ENCODE measurements at places on chromosomes 6 and 20.

GRCh38 chr20:20181322-20181721 is 129.0 kb downstream of the CFAP61 start:
- no peak for DNase-seq

- DNase-seq = no peak
These were observed 65.5 kb upstream of the PRL start for GRCh38 chr6:22362361-22362760.

DNA sequence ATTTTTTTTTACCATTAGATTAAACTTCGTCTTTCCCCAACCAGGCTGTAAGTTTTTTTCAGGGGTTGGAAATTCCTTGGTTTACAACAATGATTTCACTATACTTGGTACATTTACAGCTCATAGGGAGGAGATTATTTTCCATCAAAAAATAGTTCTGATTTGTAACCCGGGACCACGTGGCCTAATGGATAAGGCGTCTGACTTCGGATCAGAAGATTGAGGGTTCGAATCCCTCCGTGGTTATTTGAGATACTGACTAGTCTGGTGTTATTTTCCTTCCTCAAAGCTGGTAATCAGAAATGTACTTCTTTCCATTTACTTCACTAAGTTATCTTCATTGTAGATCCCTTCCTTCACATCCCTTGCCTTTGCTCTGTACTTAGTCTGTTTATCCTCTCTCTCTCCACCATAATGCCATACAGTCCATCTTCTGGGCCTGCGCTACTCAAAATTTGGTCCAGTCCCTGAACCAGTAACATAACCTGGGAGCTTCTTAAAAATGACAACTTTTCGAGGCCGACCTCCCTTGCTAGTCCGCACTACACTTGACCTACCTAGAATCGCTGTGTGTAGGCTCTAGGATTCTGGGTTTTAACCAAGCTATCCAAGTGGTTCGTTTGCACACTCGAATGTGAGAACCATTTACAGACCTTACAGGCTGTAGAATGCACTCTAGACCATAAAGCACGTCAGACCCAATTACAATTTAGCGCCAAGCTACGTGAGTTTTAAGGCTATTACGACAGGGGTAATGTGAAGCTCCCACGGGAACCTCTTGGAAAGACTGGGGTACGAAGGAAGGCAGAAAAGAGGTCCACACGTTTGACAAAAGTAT is 42.1 kb upstream of the BTN3A2 start:
- DNase-seq = no peak

GRCh38 chr20:63082308-63082938 is 75.7 kb upstream of the BHLHE23 start:
- no peak for DNase-seq

DNA sequence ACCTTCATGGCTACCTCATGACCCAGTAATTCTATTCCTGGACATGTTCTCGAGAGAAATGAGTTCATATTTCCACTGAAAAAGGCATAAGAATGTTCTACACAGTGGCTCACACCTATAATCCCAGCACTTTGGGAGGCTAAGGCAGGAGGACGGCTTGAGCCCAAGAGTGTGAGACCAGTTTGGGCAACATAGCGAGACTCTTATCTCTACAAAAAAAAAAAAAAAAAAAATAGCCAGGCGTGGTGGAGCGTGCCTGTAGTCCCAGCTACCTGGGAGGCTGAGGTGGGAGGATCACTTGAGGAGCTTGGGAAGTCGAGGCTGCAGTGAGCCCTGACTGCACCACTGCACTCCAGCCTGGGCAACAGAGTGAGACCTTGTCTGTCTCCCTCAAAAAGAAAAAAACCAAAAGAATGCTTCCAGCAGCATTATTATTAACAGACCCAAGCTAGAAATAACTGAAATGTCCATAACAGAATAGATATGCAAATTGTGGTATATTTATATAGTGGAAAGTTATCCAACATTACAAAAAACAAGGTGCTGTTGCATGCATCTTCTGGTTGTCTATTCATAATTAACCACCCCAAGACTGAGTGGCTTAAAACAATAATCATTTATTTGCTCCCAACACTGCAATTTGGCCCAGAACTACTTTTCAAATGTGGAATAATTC is 9.4 kb upstream of the RAB44 start:
- DNase-seq = no peak

- no peak for DNase-seq
These were observed 184.5 kb downstream of the COL21A1 start for GRCh38 chr6:56062836-56063235.

GRCh38 chr6:69097948-69098347 is 462.9 kb downstream of the ADGRB3 start:
- no peak for DNase-seq

- no peak for DNase-seq
These were observed 7.5 kb downstream of the GABBR1 start for GRCh38 chr6:29625337-29625930.

DNA sequence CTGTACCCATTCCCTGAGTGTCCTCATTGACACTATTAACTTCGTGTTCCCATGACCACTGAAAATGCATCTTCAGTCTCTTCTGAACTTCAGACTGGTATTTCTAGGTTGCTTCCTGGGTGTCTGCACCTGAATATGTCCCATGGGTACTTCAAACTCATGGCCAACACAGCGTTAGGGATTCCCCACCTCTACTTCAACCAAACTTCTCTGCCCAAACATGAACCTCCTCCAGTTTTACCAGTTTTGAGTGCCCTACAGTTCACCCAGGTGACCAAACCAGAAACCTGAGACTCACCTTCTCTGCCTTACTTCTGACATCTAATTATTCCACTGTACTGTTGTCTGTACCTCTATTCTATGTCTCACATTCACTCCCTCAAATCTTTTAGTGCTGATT is 99.5 kb upstream of the SUPT3H start:
- DNase-seq = no peak

DNA sequence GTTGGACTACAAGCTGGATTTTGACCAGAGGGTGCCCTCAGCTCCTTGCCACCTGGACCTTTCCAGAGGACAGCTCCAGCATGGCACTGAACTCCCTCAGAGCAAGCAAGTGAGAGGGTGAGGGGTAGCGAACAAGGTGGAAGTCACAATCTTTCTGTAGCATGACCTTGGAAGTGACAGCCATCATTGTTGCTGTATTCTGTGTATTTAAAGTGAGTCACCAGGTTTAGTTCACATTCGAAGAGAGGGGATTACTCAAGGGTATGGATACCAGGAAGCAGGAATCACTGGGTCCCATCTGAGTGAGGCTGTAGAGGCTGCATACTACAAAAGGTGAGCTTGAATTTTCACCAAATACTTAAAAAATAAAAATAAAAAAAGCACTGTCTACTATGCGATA is 280.0 kb upstream of the SPTLC3 start:
- DNase-seq = no peak

- no peak for DNase-seq
These were observed 347.8 kb upstream of the PLCB4 start for GRCh38 chr20:8721098-8721497.

GRCh38 chr6:158609455-158610155 is 34.9 kb downstream of the DYNLT1 start:
- DNase-seq = no peak

DNA sequence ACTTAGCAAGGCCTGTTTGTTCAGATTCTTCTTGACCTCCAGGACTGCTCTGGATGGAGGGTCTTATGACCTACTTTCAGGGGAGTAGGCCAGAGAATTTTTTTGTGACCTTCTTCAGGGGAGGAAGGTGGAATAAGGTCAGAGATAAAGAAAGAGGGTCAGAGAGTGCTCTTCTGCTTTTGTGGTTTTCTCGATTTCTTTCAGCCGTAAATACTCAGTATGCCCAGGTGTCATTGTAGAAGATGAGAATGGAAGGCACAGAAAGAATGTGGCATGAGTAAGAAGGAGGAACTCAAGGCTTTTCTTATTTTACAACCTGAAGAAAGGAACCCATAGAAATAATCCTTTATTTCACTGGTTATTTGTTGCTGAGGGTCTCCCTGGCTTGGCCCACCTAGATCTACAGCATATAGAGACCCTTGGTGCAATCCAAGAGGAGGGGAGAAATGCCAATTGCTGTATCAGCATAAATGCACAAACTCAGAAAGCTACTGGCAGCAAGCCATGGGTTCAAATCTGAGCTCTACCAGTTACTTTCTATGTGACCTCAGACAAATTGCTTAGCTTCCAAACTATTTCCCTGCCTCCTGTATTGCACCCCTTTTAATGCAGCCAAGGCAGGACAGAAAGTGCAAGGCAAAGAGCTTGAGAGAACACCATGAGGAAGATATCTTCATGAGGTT is 68.0 kb downstream of the OLIG3 start:
- no peak for DNase-seq

- peak; percentile 60 for DNase-seq
These were observed 9.9 kb upstream of the PSMF1 start for GRCh38 chr20:1108437-1108920.

GRCh38 chr20:62549499-62550086 is 73.8 kb upstream of the GATA5 start:
- no peak for DNase-seq

GRCh38 chr20:35299780-35300179 is 7.6 kb upstream of the FAM83C start:
- DNase-seq = no peak

DNA sequence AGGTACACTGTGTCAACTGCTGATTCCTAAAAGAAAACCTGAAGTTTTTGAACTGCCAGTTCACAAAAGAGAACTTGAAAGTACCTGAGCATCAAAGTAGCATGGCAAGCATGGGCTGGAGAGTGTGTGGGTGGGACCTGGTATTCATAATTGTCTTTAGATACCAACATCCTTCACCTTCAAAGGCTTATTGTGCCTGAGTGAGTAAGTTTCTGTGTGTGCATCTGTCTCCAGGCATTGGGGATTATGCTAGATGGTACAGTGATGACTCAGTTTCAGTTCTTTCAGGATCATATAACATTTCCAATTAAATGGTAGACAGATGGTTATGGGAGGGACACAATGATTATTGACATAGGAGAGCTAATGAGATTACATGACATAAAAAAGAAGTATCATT is 238.5 kb downstream of the ZFAND3 start:
- peak; percentile 62 for DNase-seq

DNA sequence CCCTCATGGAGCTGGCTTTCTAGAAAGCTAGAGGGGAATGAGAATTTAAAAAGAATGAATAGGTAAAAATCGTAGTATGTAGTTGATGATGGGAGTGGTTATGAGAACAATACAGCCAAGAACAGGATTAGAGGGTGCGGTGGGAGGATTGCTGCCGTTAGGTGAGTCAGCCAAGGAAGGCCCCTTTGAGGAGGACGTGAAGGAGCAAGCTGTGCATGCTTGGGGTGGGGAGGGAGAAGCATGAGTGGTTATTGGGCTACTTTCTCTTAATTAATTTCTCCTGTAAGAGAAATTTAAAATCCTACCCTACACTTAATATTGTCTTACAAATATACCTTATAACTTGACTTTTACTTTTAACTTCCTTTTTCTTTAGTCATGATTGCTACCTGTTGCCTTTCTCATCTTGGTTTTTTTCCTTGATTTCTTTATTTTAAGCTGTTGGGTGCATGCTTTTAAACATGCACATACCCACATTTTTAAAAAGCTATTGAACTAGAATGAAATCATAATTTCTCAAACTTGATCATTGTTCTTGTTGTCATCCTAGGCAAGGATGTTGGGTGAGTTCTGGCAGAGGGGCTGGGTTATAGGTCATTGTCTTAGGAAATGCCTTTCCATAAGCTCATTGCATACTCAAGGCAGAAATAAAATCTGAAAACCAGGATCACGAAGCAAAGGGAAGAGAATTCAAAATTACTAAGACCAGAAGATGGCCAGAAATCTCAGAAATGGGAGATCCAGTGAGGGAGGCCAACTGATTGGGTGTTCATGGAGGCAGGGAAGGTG is 114.5 kb downstream of the TCP11 start:
- no peak for DNase-seq

DNA sequence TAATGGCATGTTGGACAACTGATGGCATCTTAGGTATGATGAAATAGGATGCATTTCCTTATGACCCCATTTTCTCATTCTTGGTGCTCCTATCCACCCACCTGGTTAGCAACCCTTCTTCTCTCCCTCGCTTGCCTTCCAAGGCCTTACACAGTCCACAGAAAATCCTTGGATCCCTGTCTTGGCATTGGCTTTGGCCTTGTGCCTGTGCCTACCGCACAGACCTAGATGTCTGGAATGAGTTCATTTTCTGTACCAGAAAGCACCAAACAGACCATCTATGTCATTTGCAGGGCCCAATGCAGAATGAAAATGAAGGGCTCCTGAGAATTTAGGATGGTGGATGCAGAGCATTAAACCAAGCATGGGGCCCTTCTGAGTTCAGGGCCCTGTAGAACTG is 99.0 kb upstream of the LAMP5 start:
- no peak for DNase-seq

- DNase-seq = no peak
These were observed 161.6 kb upstream of the EXOC2 start for GRCh38 chr6:854406-855118.

GRCh38 chr20:5974531-5974930 is 24.1 kb downstream of the MCM8 start:
- DNase-seq = no peak

- DNase-seq = no peak
These were observed 3.1 kb downstream of the SLC23A2 start for GRCh38 chr20:4998160-4998651.

DNA sequence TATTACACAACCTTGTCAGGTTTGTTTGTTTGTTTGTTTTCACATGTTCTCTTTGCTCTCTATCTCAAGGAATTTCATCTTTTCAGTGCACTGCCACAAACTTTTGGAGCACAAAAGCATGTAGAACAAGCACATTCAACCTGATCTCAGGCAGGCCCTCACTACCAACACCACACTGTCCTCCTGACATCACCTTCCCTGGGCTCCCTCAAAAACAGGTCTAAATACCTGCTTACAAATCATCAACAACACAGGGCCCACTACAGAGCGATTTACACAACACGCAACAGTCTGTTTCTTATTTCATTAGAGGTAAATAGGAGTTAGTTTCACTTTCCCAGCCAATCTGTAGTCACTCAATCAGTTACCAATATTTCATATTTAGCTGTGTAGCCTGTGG is 241.4 kb downstream of the EPHA7 start:
- DNase-seq = no peak

DNA sequence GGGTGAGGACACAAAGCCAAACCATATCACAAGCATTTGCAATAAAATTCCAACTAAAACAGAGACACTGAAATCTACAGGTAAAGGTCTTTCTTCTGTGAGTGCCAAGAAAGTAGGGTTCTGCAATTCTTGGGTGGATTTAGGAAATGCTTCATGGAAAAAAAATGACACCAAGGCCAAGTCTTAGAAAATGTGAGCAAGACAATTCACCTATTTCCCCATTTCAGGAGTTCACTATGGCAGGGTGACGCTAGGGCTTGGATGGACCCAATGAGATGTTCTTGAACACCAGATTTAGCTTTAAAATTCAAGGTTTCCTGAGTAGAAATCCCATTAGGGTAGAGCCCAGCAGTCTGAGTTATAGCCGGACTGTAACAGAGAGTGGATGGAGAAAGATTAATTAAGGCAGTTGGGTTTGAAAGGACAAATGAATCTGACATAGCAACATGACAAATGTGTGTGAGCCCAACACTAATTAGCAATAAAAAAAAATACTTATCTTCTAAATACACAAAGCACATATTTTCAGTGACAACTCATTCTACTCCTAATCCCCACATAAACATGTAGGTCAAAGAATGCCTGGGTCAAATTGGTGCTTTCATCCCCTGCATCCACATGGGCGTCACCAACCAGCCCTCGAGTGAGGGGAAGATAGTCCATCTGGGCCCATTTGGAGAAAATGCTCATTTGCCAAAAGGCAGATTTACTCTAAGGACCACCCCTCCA is 180.4 kb upstream of the JARID2 start:
- DNase-seq = no peak

Measured in activated naive CD4-positive, alpha-beta T cell treated with anti-CD3 and anti-CD28 coated beads, Interleukin-2, amount 50 U/mL, for 72 hours (primary cell).